ENCODE measurements at places on chromosomes 6 and 20. TPM values are rescaled to one million over a fixed set of nuclear protein-coding genes. Genes with fewer than 3 reads are reported as not detected.

WFDC5 gene
- total RNA-seq, result 6.1 TPM

BMP2 gene
- total RNA-seq, result 8.6 TPM

PPP1R3G gene
- total RNA-seq, result 4.4 TPM

TDRD6 gene
- total RNA-seq, result 0.49 TPM

RAB32 gene
- total RNA-seq, result 26.8 TPM

SLCO4A1 gene
- 45.9 TPM for total RNA-seq

BPIFA1 gene
- not detected for total RNA-seq

IL17A gene
- not detected for total RNA-seq

TXLNB gene
- total RNA-seq, result 0.49 TPM

PHACTR1 gene
- total RNA-seq, result 0.49 TPM

KCNQ5 gene
- 3.9 TPM for total RNA-seq

MDFI gene
- total RNA-seq, result 37.3 TPM

MYB gene
- total RNA-seq, result 2.5 TPM

All from vagina (tissue), 2 donors.